ENCODE measurements at places on chromosomes 12 and 14.

- DNase-seq = no peak
These were observed 140.3 kb upstream of the FAR2 start for GRCh38 chr12:29008786-29009185.

- no peak for DNase-seq
These were observed 34.1 kb downstream of the TMCC3 start for GRCh38 chr12:94616203-94616729.

DNA sequence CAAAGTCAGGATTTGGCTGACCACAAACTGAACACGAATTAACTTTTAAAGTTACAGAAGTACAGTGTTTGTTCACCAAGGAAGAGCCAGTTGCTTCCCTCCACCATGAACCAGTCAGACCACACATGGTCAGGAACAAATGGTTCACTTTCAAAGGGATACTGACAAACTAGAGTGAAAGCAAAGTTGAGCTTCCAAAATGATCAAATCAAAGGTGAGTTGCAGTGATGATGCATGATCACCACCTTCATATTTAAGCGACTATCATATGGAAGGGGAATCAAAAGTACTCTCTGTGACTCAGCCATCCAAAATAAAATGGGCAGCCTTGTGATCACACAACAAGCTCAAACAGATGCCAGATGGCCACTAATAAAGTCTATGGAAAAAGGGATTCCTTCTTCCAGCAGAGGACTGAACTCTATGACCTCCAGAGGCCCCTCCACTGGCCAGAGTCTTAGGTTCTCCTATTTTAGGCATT, 13.1 kb downstream of the NT5DC3 start:
- no peak for DNase-seq

DNA sequence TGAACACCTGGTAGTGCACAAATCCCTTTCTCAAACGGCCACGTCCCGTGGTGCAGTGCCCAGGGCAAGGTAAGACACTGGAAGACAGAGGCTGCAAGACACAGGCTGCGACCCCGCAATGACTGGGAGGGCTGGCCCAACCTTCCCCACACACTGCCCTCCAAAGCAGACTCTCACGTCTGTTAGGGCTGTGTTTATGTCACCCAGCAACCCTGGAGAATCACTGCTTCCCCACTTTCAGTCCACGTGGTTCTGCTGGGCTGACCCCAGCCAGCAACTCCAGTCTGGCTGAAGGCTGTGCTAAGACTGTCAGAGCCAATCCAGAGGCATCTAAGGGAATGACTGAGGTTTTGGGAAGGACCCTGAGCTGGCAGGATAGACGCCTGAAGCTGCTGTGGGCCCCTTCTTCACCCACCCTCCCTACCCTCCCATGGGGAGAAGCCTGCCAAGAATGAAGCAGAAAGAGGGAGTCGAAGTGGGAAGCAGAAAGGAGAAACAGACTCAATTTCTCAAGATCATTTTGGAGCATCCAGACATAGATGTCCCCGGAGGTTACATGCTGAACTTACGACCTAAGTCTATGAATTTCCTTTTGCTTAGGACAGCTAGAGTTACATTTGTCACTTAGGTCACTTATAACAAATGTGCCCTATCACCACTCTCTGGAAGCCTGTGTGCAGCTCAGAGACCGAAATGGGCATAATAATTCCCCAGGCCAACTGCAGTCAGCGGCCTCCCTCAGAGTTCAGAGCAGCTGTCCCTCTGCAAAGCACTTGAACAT, 11.7 kb downstream of the KDM2B start:
- DNase-seq = no peak

DNA sequence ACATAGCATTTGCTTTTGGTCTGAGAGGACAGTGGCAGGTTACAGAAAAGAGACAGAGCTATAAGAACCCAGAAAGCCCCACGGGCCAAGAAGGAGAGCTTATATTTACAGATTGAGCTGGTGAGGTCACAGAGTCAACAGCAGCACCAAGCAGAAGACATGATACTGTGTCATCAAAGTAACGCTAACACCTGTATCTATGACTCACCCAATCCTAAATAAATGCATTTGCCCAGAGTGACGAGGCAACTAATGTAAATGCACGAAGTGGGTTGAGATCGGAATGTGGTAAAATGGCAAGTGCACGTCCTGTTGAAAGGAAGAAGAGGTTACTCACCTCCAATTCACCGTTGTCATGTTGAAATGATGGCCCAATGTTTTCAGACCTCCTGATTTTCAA, 6.7 kb upstream of the CD163L1 start:
- DNase-seq = no peak

- DNase-seq = no peak
These were observed 57.8 kb downstream of the TMEM117 start for GRCh38 chr12:43893670-43894069.

GRCh38 chr12:93990832-93991803, 157.3 kb upstream of the PLXNC1 start:
- no peak for DNase-seq

DNA sequence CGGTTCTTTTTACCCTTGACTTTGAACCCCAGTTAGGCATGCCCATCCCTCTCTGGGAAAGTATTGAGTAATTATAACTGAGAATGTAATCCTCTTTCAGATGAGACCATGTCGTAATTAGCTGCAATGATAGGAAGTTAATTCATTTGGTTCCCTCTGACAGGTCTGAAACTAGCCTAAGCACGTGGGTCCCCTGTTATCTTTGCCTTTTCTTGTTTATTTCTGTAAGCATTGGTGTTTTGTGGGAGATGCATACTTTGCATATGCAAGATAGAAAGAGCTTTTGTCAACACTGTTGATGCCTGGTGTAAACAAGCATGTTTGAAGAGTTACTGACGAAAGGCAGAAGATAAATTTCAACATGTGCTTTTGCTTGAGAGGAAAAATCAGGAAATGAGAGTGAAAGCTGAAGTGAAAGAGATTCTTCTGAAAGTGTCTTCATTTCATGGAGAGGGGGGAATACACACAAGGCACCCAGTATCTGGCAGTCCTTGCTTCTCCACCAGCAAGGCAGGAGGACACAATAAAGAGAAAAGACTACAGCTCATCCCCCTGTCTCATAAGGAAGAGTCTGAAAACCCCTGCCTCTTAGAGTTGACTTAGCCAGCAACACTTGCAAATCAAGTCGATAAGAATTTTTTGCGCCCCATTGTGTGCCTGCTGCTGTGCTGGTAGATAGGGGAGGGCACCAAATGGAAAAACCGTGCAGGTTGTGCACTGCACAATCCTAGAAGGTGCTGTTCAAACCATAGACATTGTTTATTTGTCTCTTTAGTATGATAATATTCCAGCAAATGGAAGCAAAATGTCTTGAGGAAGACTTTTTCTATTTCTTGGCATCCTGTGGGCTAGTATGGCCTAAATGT, 77.8 kb downstream of the SLC24A4 start:
- DNase-seq = no peak

DNA sequence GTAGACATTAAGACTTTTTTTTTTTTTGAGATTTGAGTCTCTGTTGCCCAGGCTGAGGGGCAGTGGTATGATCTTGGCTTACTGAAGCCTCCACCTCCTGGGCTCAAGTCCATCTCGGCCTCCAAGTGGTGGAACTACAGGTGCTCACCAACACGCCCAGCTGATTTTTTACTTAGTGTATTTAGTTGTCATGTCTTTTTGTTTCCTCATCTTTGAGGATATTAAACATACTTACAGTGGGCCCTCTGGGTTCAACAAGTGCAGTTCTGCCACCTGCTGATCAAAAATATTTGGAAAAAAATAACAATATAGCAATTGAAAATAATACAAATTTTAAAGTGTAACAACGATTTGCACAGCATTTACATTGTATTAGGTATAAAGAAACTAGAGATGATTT, 4.4 kb upstream of the B4GALNT1 start:
- no peak for DNase-seq

DNA sequence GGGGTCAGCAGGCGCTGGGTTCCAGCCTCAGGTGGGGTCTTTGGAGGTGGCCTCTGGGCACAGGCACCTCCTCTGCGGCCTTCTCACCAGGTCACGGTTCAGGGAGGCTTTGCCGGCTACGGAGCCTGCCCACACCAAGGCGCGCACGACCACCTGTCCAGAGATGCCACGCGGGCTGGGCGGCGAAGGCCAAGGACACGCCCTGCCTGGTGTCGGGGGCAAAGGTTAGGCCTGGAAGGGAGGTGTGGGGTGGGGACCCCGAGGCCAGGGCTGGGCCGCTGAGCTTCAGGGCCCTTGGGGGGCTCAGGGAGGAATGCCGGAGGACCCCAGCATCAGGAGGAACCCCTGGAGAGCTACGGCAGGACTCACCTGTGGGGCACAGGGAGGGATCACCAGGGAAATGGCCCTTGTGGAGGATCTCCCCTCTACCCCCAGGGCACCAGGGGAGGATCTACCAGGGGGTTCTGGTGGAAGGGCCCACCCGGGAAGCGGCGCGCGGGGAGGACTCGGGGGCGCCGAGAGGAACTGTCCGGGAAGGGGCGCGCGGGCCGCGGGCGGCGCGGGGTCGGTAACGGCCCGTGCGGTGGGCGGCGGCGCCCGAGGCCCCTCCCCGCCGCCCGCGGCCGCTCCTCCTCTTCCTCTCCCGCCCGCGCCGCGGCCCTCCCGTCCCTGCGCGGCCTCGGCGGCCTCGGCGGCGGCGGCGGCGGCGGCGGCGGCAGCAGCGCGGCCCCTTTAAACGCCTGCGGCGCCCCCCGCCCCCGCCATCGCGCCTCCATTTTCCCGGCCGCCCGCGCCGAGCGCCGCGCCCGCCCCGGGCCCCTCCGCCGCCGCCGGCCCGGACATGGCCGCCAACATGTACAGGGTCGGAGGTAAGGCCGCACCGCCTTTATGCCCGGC, at the start of gene MTA1:
MTA1 (plus strand) TSS at position 633 of the 897 bp plus-strand sequence; CDS start at position 842, 209 bp downstream.
- DNase-seq = no peak

- DNase-seq = no peak
These were observed 14.5 kb downstream of the DYRK2 start for GRCh38 chr12:67662910-67663538.

GRCh38 chr12:53251477-53252348, 16.4 kb upstream of the ESPL1 start:
- DNase-seq = peak; percentile 22

DNA sequence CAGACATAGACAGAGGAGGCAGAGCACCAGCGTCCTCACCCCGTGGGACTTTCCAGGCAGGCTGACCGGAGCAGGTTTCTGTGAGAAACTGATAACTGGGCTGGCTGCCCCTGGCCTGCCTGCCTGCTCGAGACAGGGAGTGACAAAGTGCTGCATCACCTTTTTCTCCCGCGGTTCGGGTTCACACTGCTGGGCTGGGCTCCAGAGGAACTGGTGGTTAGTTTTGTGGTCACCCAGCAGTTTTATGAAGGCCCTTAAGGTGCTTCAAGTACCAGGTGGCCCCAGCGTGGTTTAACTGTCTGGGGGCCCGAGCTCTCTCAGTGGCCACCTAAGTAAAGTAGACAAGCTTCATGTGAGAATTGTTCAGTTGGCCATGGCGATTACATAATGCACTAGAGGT, 1073.6 kb downstream of the BCL11B start:
- no peak for DNase-seq

DNA sequence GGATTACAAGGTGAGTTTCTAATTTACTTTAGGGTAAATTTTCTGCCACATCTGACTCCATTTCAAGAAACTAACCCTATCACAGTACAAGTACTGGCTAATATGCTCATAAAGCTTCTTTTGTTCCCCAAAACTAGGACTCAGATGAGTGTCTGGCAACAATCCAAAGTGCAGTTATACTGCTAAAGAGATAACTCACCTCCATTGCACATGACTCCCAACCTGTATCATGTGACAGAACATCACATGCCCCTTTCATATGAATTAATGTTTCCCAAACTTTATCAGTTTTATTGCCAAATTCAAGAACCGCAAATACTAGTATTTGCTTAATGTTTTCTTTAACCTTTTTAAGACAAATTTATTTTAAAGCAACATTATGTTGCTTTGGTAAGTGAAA, 3.9 kb upstream of the PPP1R12A start:
- no peak for DNase-seq

DNA sequence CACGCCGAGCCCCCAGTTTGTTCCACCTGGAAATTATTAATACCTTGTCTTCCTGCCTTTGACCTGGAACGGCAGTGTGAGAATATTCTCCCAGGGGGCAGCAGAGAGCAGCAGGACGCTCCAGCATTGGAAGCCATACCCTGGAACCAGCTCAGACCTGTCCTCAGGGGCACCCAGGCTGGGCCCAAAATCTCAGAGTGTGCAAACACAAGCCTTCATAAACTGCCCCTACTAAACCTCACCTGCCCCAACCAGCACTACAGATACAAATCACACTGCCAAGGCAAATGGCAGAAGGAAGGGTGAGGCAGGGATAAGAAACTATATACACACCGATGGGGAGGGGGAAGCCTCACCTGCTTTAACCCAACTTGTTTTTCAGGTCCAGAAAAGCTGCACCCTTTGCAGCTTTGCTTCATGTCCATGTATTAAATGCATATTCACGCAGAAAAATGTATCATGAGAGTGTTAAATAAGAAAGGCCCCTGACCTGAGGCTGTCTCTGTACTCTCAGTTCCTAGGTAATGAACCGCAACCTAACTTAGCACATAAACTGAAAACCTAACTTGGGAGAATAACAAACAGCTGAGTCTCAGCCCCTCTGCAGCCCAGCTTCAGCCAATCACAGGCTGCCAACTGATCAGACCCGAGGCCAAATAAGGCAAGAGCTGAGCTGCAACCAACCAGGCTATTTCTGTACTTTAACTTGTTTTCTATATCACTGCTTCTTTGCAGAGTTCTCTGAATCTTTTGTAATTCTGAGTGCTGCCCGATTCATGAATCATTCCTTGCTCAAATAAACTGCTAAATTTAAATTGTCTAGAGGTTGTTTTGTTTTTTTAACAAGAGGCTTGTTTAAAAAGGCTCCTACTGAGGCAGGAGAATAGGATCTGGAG, 130.1 kb downstream of the SPTSSA start:
- peak; percentile 99 for DNase-seq

Measured in NCI-H2029 treated with DMSO at 0.1 percent for 48 hours (cell line).